CD4-positive, alpha-beta T cell treated with Interferon gamma for 1 hour (primary cell): ENCODE measurements at places on chromosomes 2 and 18.

GRCh38 chr2:19847486-19847885, 54.3 kb downstream of the TTC32 start:
- no peak for DNase-seq

GRCh38 chr2:71693286-71694270, 240.2 kb downstream of the DYSF start:
- no peak for DNase-seq

DNA sequence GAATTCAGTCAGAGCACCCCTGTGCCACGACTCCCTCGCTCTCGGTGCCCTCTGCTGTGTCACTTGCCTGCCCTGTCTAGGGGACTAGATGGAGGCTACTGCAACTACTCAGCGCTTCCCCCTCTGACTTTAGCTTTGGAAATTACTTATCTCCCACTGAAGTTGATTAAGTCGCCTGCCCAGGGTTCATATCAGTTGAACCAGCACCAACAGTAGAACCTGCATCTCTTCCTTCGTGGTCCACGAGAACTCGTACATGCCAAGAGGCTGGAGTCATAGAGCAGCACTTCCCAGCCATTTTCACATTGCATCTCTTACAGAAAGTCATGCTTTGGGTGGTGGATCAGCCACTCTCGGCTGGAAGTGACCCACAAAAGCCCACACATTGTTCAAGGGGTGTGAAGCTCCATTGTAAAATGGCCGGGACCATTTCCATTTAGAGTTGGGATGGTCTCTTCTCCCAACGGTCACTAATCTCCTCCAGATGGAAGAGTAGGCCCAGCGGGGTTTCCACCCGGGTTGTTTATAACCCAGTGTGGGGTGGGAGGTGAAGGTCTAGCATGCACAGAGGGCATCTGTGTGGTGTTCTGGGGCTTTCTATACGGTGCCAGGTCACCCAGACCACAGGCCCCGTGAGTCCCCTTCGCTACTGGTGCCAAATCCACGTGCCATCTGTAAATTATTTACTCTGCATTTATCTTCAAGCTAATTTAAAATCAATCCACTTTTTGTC, 38.0 kb downstream of the STEAP3 start:
- DNase-seq: no peak

- no peak for DNase-seq
Measured at GRCh38 chr2:241195506-241196130, 7.1 kb downstream of the ANO7 start.

GRCh38 chr18:9992300-9992972, 78.6 kb downstream of the VAPA start:
- DNase-seq: no peak

GRCh38 chr2:56017784-56018183, 94.2 kb upstream of the EFEMP1 start:
- no peak for DNase-seq

- DNase-seq: no peak
Measured at GRCh38 chr18:52465391-52465790, 125.4 kb downstream of the DCC start.

DNA sequence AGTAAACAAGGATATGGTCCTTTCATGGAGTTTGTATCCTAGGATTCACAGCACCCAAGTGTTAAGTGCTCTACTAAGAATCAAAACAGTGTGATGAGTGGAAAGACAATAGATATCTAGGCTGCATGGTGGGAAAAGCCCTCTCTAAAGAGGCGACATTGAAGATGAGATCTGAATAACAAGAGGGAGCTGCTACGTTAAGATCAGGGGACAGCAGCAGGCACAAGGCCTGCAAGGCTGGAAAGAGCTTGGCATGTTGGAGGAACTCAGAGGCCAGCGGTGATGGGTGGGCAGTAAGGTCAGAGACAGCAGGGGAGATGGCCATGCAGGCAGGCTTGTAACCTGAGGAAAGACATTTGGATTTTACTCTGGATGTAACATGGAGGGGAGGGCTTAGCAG, 177.5 kb downstream of the GFPT1 start:
- no peak for DNase-seq

GRCh38 chr18:29171892-29172755, 995.2 kb upstream of the CDH2 start:
- DNase-seq: no peak

GRCh38 chr18:12779456-12779855, 76.6 kb downstream of the PSMG2 start:
- no peak for DNase-seq

GRCh38 chr2:216802516-216803215, 57.2 kb downstream of the TNP1 start:
- no peak for DNase-seq

- DNase-seq: no peak
Measured at GRCh38 chr2:101884423-101884822, 107.3 kb upstream of the IL1R2 start.

DNA sequence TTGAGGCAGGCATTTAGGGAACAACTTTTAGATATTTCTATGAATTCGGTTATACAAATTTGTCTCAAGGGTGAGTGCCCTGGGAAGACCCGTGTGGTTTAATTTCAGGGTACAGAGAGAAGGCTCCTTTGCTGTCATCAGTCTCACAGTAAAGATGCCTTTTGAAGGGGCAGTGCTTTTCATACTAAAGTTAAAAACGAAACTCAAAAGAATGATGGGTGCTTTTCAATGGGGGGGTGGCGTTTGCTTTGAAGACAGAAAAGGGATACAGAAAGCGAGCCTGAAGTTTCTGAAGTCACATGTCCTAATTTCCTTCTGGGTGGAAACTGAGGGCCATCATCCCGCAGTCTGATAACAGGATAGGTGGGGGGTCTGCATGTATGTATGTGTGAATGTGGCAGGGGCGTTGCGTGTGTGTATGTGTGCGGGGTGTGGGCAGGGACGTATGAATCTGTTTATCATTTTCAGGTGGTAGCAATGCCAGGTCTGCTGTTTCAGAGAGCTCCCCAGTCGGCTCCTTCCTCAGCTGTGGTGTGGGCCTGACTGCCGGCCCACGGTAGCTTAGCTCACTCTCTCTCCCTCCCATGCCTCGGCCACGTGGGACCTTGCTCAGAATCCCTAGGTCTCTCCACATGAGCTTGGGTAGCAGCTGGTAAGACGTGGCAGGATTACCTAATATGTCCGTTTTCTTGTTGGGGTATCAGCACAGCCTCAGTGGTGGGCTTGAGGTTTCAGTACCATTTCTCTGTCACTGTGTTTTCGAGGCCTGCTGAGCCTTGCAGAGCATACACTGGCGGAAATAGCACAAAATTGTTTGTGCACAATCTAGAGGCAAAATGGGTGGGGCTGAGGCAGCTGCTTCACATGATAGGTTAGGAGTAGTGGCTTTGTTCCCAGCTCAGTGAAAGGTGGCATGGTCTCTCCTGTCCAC, 32.7 kb downstream of the ARHGAP25 start:
- peak; percentile 40 for DNase-seq

DNA sequence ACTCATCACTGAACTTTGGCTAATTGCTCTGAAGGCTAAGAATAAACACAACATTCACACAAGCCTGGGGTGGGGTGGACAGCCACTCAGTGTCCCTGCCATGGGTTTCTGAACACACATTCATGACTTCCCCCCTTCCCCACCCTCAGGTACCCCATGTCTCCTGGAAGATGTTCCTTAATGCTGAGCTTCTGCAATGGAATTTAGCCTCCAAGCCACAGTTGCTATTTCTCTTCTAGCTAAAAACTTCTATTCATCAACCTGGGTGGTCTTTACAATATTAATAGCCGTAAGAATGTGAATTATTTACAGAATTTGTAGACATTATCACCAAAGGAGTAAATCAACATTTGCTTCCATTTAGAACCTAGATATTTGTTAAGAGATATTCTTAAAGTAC, 175.1 kb downstream of the ACKR3 start:
- no peak for DNase-seq

DNA sequence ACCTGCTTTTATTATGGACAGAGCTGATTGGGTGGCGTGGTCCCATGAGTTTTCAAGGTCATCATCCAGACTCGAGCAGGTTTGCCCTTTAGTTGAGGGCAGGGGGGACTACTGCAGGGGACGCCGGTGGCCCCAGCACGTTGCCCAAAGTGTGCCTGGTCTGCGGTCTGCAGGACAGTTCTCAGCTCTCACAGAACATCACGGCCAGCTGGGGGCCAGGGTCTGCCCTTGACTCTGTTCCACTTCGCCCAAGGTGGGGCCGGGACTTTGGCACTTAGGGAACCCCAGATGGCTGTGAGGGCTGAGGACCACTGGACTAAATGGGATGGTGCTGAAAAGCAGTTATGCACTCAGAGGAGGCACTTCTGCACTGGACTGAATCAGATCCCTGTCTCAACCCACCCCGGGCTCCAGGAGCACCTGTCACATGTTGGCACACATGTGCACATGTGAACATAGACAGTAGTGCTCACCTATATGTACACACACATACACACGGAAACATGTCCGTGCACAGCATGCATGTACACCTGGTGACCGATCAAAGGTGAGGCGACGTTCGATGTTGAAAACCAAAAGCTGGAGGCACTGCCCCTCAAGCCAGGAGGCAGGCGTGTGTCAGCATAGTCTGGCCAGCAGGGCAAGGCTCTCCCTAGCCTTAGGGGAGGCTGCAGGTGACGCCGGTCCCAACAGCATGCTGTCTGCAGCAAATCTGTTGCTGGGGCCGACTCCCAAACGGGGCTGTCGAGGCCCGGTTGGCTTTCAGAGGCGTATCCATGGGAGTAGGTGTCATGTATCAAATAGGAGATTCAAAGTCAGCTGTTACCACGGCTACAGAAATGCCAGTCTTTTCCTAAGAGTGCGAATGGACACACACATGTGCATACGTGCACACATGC, 10.2 kb downstream of the ANO7 start:
- no peak for DNase-seq

DNA sequence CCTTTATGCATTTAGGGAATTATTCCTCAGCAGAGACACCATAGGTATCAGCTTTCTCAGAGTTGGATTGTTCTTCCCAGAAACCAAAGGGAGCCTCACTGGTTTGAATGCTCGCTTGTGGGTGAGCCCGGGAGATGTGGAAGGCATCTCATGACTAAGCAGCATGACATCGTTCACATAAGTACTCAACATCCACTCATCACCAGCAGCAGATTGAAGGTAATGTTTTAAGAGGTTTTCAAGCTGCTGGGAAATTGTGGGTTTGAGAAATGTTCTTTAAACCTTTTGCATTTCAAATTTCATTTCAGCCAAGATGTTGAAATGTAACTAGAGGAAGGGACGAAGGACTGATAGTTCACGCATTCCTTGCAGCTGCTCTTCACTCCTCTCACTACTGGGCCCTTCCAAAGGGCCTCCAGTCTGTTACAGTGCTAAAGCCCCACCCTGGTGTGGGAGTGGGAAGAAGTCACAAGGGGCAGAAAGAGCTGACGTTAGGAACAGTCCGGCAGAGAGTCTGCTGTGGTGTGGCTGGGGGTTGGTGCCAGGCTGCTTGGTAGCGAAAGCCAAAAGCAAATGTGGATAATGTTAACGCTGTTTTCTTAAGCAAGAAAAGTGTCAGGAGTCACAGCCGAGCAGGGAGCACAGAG, 324.5 kb upstream of the EPHA4 start:
- DNase-seq: no peak
